Mucosa of descending colon (tissue), 3 donors: ENCODE measurements at places on chromosomes 6 and 20. TPM values are rescaled to one million over a fixed set of nuclear protein-coding genes. Genes with fewer than 3 reads are reported as not detected.

- no peak for DNase-seq
These were observed 203.2 kb downstream of the OGFRL1 start for GRCh38 chr6:71491844-71492243.

GRCh38 chr6:157988700-157989063, 7.0 kb downstream of the SYNJ2 start:
- DNase-seq, result no peak

DNA sequence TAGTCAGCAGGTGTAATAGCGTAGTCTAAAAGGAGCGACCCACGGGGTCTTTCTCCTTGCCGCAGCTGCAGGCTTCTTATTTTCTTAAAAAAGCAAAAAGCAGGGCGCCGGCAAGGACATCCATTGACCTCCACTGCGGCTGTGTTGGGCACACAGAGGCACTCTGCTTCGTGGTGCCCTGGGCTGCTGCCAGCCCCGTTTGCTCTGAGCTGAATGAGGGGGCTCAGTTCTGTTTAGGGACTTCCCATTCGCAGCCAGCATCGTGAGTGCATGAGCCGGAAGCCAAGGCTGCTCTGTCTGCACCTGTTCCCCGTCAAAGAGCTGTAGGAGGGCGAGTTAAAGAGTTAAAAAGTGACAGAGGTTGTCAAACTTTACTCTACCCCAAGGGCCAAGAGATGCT, 1.7 kb upstream of the SLC22A2 start:
- DNase-seq, result no peak

DNA sequence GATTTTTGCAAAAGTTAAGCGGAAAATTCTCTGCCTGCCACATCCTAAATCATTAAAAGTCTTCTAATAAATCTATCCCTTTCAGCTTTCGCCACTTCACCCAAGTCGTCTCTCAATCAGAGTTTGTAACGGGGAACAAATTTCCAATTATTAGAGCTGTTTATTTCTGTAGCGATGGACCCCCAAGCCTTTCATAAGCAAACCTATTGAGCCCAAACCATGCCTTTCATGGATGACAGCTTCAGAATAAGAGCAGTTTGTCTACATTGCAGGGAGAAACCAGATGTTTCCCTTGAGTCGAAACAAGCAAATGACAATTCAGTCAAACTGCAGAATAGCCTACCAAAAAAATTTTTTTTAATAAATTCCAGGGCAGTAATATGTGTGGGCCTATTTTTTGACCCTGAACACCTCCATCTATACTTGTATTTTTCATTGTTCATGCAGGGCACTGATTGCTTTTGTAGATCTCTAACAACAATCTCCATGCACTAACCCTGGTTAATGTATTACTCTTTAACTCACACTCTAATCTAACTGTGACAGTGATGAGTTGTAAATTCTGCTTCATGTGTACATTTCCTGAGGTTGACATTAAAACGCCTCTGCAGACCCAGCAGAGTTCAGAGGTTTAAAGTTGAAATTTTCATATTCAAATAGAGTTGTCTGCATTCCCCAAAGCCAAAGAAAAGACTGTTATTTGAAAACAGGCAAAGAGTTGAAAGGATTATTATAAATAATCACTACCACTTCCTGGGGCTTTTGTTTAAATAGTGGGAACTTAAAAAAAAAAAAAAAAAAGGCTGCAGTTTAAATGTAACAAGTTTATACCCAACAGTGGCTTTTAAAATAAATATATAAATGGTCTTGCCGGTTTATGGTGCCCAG, 64.5 kb downstream of the ATP9A start:
- DNase-seq, result no peak

DNA sequence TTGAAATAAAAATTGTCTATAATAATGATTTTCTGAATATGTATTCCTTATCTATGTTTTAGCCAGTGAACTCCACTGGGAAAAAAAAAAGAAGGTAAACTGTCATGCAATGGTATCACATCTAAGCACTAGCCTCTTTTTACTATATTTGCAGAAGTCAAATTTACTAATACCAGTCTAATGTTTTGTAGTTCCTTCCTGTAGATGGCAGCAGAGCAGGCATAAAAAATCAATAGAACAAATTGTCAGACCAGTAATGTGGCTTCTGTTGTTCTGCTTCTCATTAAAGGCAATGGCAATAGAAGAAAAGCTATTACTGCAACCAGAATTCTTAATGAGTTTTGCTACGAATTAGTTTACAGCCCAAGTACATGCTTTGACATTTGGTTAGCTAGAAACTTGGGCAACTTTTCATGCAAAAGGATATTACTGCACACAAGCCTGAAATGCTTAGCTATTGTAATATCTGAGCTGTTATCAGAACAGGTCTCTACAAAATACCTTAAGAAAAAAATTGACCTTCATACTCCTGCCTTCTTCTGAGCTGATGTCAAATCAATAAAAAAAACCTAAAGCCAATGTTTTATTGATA, 476.9 kb downstream of the KHDRBS2 start:
- DNase-seq, result peak; percentile 17

DNA sequence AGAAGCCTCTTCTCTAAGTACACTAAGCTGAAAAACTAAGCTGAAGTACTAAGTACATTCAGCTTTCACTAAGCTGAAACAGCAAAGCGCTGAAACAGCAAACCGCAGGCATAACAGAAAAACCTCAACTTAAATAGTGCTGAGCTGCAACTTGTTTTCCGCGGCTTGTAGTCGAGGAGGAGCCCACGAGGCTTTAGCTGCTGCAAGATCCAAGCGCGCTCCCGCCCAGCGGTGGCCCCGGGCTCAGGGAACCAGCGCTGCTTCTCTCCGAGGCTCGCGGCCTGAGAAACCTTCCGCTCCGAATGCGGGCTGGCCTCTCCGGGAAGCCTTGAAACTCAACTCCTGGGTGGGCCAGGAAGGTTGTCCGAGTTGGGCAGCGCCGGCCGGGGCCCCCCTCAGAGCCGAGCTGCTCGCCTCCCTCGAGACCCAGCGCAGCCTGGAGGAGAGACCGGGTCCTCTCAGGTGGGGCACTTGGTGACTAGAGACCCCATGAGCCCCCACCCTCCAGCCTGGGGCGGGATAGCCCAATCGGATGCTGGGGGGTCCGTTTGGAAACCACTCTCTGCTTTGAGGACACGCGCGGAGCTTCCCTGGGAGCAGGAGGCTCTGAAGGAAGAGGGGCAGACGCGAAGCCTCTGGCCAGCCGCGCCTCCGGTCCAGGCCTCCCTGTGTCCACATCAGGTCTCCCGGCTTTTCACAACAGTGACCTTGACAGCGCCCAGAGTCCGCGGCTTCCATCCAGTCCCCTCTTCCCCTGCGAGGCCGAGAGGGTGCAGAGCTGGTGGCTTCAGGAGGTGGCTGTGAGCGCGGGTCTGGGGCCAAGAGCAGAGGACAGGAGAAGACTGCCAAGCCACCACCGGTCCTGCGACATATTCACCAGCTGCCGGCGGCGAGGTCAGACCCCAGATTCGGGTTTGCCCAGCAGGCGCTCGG, 38.1 kb upstream of the HLA-E start:
- DNase-seq, result no peak

The L3MBTL1 gene
- 10.7 TPM for total RNA-seq

The PMEPA1 gene
- total RNA-seq, result 35.5 TPM

The ADTRP gene
- total RNA-seq, result 68.5 TPM
